ENCODE measurements at places on chromosomes 1 and 21.
A peak's percentile ranks its signal among the peaks of the same experiment; 100 is the strongest.

DNA sequence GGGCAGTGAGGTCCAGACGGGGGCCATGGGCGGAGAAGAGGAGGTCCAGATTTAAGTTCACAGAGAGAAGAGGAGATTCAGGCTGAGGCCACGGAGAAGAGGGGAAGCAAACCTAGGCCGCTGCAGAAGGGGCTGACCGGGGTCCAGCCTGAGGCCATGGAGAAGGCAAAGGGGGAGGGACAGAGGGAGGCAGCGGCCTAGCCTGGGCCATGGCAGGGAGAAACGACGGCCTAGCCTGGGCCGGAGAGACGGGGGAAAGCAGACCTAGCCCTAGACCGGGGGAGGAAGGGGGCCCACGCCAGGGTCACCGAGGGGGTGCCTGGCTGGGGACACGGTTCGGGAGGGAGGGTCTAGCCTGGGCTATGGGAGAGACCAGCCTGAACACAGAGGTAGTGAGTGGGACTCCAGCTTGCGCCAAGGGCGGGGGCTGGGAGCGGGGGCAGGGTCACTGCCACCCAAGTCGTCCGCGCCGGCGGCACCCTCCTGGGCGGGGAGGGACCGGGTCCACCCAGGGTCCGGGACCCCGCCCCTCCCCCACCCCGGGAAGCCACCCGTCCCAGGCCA lies 459 bp downstream of the CAPZB start:
- DNase-seq = peak; percentile 24

DNA sequence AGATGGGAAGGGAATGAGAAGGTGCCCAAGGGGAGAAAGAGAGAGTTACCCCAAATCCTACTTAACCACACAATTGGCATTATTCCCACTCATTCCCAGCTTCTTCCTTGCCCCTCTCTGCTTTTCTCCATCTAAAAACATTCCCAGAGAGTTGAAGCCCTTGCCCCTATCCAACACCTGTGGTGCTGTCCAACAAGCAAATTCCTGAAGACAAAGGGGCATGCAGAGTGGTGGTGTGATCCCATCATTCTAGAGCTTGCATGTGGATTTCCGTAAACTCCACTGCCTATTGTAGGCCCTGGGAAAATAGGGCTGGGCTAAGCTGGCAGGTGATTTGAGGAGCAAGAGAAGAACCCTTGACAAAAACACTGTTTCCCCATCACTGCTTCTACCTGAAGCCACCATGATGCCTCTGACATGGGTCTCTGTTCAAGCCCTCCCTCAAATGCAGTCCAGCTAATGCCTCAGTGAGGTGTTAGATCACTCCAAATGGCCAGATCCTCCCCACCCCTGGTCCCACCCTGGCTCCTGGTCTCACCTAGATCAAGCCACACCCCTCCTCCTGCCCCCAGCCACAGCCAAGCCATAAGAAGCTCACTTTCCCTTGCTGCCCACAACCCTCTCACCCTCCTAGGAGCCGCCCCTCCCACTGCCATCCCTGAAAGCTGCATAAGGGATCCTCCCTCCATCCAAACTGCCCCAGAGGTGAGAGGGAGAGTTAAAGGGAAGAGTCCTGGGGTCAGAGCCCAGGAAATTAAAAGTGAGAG lies 29.5 kb downstream of the SYT2 start:
- no peak for DNase-seq

- no peak for DNase-seq
These were observed 21.9 kb downstream of the UBASH3A start for GRCh38 chr21:42425591-42425990.

- peak; percentile 25 for DNase-seq
These were observed 352.0 kb upstream of the C1orf87 start for GRCh38 chr1:60425528-60425927.

DNA sequence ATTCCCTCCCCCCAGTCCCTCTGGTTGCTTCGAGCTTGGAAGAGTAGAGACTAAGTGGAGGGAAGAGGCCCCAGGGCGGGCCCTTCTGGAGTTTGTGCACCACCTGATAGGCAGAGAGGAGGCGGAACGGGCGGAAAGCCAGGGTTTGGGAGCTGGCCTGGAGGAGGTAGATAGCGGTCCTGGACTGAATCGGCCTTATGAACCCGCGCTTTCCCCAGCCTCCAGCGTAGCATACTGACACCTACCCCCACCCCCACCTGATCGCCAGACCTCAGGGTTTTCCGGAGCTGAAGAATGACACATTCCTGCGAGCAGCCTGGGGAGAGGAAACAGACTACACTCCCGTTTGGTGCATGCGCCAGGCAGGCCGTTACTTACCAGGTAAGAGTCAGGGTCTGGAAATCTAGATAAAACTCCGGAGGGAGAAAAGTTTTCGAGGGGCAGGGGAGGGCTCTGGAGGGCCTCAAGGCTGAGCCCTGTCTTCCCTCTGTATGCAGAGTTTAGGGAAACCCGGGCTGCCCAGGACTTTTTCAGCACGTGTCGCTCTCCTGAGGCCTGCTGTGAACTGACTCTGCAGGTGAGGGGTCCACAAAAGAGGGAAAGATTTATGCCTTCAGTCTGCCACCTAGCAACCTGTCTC lies 705 bp downstream of the UROD start:
- peak; percentile 78 for DNase-seq

- no peak for DNase-seq
These were observed 22.5 kb upstream of the CNTN2 start for GRCh38 chr1:205020466-205020865.

GRCh38 chr1:226568077-226568831 lies 19.7 kb downstream of the STUM start:
- DNase-seq = peak; percentile 46

- DNase-seq = no peak
These were observed 44.2 kb downstream of the ELK4 start for GRCh38 chr1:205587581-205587980.

DNA sequence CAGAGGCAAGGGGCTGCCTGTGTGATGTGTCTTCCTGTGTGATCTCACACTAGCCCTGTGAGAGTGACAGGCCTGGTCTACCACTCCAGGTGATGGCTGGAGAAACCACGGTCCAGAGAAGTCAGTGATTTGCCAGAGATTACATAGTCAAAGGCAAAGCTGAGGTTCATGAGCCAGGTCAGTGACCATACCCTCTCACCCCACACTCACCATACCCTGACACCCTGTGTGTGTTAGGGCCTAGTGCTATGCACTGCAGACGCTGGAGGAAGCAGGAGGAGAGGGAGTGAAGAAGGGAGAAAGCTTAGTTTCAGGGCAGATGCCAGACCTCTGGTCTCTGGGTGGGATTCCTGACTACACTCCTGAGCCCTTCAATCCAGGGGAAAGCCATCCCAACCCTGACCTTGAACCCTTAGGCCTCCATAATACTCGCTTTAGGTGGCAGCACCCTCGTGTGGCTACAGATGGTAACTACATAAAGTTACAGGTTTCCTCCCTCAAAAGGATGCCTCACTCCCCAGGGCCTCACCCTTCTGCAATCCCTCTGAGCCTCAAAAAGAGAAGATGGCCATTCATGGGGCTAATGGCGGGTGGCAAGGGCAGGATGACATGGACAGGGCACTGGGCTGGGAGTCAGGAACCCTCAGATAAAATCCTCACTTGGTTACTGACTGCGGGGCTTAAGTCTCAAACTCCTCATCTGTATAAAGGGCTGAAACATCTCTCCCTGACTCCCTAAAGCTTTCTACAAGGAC lies 20.8 kb upstream of the SDC3 start:
- DNase-seq = peak; percentile 66

DNA sequence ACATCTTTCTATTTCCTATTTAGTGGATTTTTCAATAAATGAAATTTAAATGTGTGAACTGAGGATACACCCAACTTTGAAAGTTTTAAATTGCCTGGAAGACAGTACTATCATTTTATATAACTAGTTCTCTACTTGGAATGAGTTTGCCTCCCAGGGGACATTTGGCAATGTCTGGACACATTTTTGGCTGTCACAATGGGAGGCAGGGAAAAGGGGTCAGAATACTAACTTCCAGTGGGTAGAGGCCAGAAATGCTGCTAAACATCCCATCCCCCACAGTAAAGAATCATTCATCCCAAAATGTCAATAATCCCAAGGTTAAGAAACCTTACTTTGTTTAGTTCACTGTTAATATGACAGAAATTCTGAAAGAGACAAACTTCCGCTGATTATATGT lies 13.2 kb upstream of the NRAS start:
- DNase-seq = no peak

DNA sequence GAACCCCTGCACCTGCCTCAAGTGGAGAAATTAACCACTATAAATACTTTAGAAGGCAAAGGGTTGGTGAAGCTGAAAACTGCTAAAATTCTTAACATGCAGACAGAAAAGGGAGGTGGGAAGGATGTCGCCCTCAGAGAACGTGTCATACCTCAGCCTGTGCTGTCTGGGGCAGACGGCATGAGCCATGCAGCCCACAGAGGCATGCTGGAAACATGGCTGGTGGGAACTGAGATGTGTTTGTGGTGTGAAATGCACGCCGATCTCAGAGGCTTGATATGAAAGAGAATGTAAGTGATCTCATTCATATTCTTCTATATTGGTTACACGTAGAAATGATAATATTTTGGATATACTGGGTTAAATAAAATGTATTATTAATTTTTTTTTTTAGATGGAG lies 16.3 kb downstream of the AGPAT3 start:
- no peak for DNase-seq

DNA sequence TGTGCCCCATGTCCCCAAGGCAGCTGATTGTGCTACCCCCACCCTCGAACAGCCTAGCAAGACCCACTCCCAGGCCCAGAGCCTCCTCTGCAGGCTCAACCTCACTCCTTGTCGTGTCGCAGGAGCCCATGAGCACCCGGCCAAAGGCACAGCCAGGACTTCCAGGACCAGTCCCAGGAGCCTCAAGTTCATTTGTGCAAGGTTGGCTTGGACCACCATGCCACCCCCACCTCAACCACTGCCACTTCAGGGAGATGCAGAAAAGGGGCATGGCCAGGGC lies 54.4 kb upstream of the KRTAP11-1 start:
- DNase-seq = no peak

DNA sequence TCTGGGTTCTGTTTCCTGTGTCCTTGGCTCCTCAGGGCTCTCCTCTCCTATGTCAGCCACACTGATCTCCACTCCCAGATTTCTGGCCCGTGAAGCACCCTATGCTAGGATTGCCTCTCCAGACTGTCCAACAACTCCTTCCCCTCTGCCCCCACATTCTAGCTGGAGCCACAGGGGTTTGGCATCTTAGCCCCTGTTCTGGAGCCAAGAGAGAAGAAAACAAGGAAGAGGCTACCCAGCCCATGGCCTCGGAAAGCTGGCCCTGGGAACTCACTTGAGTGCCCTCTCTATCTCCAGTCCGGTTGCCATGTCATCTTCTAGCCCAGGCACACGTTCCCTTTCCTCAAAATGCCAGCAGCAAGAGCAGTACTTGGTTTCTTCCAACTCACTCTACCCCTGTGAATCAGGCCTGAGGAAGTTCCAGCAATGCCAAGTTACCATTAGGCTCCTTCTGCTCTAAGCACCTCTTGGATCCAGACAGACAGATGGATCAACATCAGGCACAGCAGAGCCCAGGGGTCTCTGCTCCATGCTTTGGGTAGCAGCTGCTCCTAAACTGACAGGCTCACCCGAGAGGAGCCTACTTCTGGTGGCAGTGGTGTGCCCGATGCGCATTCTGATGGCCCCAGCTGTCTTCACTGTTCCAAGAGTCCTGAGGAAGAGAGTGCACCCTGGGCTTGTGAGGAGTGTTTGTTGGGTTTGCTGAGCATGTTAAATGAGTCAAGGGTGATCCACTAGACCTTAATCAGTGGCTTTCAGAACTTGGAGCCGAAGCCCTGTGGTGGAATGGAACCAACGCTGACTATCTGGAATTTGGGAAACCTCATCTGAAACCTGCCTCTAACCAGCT lies 11.6 kb upstream of the GPR61 start:
- DNase-seq = no peak

DNA sequence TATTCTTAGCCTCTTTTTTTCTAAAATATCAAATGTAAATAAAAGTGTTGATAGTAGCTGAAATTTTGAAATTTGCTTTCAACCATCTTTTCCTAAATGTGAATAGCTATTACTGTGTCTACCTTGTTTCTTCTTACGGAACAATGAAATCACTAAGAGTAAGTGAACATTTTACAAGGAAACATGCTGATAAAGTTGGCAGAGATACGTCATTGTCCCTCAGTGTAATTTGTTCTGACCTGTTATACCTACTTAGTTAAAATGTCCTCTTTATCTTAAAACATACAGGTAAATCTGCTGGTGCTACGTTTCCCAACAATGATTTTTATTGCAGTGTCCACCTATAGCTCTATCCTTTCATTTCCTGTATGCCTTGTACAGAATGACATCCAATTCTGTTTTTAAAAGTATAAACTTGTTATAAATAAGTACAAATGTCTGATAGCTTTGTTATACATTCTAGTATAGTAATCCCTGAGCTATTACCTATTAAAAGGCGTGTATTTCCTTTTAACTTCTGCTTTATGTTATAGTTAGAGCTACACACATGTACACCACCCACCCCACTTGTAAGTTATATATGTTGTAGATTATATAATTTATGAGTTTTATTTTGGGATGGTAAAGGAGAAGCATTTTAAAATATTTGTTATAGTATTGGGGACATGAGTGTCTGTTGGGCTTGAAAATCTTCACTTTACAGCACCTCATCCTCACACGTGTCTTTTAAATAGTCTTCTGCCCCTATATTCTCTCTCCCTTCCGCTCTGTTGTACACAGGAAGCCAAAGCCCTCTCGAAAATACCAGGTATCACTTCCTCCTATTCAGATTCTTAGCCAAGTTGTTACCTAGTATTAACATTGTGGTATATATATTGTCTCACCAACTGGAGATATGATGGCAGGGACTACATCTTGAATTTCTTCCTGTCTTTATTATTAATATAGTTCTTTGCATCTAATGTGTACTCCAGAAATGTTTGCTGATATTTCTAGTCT lies 25.2 kb downstream of the LAMC1 start:
- peak; percentile 75 for DNase-seq

- no peak for DNase-seq
These were observed 23.6 kb downstream of the SLAMF1 start for GRCh38 chr1:160623227-160623633.

- DNase-seq = no peak
These were observed 11.5 kb downstream of the AZIN2 start for GRCh38 chr1:33092438-33092837.

DNA sequence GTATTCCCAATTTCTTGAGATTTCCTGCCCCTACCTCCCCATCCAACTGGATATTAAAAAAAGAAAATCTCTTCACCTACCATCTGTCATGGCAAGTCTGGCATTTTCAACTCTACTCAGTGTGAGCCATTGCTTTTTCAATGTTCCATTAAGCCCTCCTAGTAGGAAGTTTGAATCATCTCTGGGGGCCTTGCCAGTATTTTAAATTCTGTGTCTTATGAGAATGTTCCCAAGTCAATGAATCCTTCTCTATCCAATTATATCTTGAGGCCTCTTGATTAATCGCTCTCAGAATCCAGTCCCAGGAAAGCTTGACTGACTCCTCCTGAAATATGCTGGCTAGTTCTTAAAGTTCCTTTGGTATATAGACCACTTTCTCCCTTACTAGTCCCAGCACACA lies 91.5 kb downstream of the NGF start:
- no peak for DNase-seq

DNA sequence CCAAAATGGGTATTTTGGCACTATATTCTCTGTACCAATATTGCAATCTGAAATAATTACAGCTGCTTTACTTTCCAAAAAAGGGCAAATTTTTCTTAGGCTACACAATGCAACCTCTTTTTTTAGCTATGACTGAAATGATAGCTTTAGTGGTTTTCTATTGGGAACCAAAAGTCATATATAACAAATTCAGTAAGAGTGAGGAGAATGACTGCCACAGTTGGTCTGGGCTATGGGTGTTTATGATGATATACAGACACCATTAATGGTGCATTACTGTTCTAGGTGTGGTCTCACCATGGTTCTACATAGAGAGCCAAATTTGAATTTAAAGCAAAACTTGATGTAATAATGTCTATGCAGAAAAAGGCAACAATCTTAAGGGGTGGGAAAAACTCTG lies 72.3 kb upstream of the PTBP2 start:
- DNase-seq = no peak

Data from RPMI8226 (cell line).